ENCODE measurements at places on chromosomes 2 and 18.

DNA sequence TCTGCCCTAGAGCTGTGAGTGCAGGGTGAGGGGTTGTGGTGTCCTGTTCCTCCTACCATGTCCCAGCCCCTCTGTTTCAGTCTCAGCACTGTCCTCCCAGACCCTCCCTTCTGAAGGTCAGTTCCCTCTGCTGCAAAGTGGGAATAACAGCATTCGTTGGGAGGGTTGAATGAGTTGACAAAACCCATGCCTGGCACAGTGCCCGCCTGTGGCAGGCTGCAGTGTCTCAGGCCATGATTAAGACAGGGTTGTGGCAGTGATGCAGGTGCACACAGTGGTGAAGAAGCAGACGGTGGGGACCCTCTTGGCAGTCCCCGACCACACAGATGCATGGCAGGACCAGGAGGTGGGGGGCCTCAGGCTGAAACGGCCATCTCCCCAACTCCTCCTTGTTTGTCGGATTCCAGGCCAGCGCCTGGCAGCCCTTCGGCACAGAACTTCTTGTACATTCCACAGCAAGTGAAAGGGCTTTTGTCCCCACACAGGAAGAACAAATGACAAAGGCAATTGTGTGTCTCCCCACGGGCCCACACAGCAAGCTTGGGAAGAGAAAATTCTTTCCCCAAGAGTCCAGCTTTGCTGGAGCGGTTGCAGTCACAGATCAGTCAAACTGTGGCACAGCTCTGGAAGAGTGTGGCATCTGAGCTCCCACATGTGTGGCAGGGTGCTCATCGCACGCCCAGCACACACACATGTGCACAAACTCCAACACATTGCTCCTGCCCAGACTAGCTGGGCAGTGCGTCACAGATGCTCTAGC lies 92.0 kb upstream of the MSH2 start:
- no peak for DNase-seq

DNA sequence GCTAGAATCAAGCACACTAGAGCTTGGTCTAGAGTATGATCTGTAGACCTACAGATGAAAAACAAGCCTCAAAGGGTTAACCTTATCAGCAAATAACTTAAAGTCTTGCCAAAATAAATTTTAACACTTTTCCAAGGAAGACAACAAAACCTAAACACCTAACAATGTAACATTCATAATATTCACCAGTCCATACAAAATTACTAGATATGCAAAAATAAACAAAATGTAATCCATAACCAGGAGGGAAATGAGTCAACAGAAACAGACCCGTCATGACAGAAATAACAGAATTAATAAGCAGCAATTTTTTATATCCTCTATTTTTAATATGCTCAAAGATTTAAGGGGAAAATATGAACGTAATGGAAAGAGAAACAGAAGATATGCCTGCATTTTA lies 36.1 kb downstream of the TRAK2 start:
- no peak for DNase-seq

DNA sequence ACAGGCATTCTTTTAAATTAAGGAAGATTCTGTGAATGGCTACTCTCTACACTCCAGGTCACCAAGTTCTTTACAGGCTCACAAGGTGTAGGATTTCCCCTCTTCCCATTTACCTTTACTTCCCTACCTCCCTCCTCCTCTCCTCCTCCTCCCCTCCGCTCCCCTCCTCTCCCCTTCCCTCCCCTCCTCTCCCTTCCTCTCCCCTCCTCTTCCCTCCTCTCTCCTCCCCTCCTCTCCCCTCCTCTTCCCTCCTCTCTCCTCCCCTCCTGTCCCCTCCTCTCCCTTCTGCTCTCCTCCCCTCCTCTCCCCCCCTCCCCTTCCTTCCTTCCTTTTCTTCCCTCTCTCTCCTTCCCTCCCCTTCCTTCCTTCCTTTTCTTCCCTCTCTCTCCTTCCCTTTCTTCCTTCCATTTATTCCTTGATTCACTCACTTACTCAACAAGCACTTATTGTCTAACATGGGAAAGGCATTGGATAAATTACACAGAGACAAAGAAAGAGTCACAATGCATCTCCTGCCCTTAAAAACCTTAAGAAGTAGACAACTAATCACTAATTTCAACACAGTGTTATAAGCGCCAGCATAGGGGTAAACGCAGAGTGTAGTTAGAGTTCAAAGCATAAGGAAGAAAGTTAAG lies 152.3 kb downstream of the CCDC178 start:
- no peak for DNase-seq

DNA sequence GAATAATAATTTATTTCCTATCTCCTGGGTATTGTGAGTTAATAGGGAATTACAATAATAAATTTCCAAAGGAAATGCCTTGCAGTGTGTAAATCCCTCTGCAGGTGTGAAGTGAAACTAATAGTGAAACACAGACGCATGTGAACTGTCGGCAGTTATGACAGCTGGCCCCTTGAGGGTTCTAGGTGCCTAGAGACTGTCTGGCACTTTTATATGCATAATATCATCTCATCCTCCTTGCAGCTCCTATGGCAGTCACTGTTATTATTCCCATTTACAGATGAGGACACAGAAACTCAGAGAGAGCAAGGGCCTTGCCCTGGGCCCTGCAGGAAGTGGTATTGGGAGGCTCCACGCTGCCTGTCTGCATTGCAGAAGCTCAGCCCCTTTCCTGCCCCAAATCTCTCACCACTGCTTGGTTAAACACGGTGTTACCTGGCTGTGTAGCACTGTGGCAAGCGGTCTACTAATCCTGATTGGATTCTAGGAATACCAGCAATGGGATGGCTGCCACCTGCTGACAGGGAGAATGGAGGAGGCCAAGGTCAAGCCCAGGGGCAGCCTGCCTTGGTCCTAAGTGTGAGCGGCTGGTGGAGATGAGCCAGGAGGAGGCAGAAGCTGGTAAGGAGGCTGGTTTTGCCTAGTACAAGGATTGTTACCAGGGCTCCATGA lies 32.8 kb upstream of the ACKR3 start:
- peak; percentile 46 for DNase-seq

GRCh38 chr2:232351686-232352510 lies 26.7 kb upstream of the ALPP start:
- DNase-seq = no peak

- DNase-seq = no peak
Observed at GRCh38 chr2:218289639-218290315, 2.5 kb downstream of the TMBIM1 start.

DNA sequence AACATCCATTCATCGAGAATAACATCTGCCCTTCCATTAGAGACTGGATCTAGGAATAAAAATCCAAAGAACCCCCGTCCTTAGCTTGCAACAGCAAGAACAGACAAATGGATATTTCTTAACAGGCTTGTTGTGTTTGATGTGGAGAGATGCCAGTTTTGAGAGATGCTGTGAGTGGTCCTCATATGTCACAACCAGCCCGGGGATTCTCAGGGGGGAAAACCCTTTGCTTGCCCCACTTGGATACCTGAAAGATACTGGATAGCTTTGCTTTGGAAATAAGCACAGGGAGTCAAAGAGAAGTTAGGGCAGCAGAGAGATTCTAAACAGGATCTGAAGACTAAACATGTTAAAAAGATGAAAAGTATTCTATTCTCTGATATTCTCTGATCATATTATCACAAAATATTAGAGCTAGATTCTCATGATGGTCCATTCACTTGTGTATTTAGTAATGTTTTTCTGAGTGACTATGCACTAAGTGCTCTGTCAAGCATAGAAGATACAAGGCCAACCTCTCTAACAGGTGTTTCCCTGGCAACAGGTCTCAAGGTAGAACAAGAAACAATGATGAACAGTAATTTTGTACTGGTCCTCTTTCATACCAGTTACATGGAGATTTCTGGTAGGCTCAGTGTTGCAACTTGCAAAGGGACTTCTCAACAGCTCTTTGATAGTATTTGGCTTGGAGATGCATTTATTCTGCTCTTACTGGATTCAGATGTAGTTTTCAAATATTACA lies 348.2 kb downstream of the MYCN start:
- DNase-seq = no peak

GRCh38 chr2:219497495-219498279 lies 1.0 kb upstream of the GMPPA start:
- DNase-seq = no peak

DNA sequence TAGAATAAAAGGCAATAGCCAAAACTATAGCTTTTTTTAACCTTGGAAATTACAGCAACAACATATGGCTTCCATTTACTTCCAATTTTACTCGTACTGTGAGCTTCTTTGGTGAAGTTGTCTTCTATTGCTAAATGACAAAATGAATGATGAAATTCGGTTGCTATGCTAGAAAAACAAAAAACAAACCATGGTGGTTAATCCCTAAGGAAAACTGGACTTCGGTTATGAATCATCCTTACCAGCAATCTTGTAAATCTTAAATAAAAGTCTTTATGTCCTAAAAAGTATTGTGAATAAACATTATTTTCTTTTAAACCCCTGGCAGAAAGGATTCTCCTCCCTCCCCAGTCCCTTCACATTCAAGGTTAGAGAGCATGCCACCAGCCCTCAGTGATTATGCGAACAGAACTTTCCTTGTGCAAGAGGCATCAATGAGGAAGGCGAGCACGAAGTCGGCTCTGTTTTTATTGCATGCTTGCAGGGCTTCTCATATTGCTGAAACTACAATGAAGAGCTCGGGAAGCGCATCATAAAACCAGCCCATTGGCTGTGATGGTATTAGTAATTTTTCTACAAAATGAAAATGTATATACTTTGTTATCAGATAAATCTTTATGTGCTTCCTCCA lies 62.9 kb downstream of the ZNF521 start:
- DNase-seq = no peak

DNA sequence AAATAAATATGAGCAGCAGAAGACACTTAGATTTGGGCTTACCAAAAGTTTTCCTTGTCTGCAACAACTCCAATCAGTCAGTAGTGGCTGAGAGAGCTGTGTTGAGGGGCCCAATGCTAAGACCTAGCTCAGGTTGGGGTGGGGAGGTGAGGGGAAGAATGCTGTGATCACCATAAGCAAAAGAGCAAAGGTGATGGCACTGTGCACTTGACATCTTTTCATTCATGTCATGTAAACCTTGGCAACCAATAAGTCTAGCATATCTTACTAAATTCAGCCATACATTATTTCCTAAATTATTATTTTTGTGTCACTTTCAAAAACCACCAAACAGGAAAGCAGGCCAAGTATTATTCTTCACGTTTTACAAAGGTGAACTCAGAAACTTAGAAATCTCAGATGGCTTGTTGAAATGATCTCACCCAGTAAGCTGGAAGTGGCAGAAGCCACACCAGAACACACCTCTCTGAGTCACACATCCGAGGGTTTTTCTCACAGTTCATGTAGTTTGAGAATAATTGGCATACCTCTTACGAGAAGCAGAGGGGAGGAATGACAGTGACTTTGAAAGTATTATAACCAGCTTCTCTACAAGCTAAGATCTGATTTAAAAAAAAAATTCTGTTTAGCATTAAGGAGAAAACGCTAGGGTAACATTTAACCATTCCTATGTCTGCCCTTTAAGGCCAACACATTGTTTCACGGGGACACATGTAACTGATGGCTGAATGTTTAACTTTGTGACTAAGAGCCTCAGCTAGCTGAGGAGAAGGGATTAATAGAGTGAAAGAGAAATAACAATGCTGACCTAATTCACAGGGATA lies 43.3 kb upstream of the SETBP1 start:
- no peak for DNase-seq

DNA sequence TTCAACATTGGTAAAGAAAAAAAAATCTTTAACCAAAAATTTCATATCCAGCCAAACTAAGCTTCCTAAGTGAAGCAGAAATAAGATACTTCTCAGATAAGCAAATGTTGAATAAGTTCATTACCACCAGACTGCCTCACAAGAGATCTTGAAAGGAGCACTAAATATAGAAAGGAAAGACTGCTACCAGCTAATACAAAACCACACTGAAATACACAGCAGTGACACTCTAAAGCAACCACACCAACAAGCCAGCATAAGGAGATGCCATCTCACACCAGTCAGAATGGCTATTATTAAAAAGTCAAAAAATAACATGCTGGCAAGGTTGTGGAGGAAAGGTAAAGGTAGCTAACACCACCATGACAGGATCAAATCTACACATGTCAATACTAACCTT lies 74.0 kb upstream of the LHCGR start:
- DNase-seq = no peak

- no peak for DNase-seq
Observed at GRCh38 chr2:102137138-102137537, 5.4 kb upstream of the IL1R1 start.

GRCh38 chr2:8394569-8395359 lies 287.1 kb upstream of the ID2 start:
- no peak for DNase-seq

DNA sequence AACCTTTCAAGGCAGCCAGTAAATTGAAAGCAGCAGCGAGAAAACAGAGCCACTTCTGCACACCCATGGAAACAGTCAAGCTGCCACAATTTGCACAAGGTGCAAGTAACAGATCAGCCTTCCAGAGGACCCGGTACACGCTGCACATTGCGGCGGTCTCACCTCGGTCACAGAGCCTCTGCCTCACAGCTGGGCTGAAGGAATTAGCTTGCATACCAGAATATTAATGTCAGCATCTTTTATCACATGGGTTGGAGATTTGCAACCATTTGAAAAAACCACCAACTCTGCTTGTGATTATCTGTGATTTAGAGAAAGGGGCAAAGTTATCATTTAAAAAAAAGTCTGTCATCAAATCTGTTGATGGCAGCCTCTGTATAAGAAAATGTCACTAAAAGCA lies 330.5 kb upstream of the TCF4 start:
- no peak for DNase-seq

DNA sequence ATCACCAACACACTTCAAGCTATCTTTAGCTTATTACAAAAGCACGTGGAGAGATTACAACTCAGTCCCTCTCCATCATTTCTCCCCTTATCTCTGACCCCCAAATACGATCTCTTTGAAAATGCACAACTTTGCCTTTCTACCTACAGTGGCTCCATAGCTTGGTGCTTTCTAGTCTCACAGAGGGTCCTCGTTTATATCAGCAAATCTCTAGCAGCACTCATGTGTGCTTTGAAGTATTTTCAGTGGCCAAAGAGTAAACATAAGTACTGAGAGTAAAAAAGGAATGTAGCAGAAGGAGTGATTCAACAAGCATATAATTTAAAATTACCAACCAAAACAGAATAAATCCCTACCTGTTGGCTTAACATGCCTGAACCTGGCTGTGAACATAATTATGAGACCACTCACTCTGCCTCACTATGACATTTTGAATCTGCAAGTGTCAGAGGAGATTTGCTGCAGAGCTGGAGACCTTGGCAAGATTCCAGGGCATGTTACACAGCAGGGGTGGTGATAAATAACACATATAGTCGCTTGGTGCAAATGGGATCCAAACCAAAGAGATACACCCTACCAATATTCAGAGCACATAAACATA lies 54.6 kb downstream of the LAMA3 start:
- no peak for DNase-seq

- DNase-seq = no peak
Observed at GRCh38 chr2:9103663-9104277, 100.3 kb upstream of the MBOAT2 start.

- no peak for DNase-seq
Observed at GRCh38 chr2:141063406-141063805, 1067.4 kb downstream of the LRP1B start.

GRCh38 chr2:15943378-15944280 lies 3.3 kb downstream of the MYCN start:
- DNase-seq = no peak

GRCh38 chr2:129008881-129009554 lies 690.4 kb upstream of the HS6ST1 start:
- no peak for DNase-seq

GRCh38 chr2:101736233-101736632 lies 38.7 kb downstream of the MAP4K4 start:
- DNase-seq = no peak
